ENCODE measurements at places on chromosomes 5 and 9. TPM values are rescaled to one million over a fixed set of nuclear protein-coding genes. Genes with fewer than 3 reads are reported as not detected.

GRCh38 chr5:10235350-10235749 lies 14.3 kb downstream of the ATPSCKMT start:
- H3K4me3 ChIP-seq, result no peak overlapping the region
- no peak overlapping the region for H3K27ac ChIP-seq
- no peak for DNase-seq
- no peaks in the 10 kb centered on the region for H3K27me3 ChIP-seq
- peaks cover 35% of the 10 kb centered on the region for H3K36me3 ChIP-seq

- H3K27ac ChIP-seq, result no peak overlapping the region
- no peaks in the 10 kb centered on the region for H3K27me3 ChIP-seq
- peaks cover 10% of the 10 kb centered on the region for H3K36me3 ChIP-seq
- DNase-seq, result peak; percentile 65
Measured at GRCh38 chr9:129624168-129624759, 1.7 kb upstream of the NTMT1 start.

- no peak for DNase-seq
- no peaks in the 10 kb centered on the region for H3K4me1 ChIP-seq
- H3K36me3 ChIP-seq, result no peaks in the 10 kb centered on the region
- H3K27ac ChIP-seq, result no peak overlapping the region
- H3K27me3 ChIP-seq, result peaks cover 18% of the 10 kb centered on the region
Measured at GRCh38 chr9:70642341-70642740, 227.9 kb upstream of the KLF9 start.

DNA sequence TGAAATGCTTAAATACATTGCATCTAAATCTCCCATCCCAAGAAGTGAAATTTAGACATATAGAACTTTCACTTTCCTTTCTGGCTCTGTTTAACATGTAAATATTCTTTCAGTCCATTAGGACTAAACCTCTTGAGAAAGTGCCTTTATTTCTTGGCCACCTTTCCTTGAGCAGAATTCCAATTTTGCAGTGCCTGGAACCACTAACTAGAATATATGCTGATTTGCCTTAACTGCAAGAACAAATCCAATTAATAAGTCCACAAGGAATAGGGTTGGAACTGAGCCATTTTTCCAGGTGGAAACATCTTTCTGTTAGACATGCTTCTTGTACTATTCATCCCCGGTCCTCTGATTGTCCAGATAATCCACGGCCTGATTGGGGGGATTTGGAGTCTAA lies 478.0 kb downstream of the ENC1 start:
- no peak overlapping the region for H3K27ac ChIP-seq
- H3K27me3 ChIP-seq, result no peaks in the 10 kb centered on the region
- H3K4me3 ChIP-seq, result no peak overlapping the region
- no peak for DNase-seq

DNA sequence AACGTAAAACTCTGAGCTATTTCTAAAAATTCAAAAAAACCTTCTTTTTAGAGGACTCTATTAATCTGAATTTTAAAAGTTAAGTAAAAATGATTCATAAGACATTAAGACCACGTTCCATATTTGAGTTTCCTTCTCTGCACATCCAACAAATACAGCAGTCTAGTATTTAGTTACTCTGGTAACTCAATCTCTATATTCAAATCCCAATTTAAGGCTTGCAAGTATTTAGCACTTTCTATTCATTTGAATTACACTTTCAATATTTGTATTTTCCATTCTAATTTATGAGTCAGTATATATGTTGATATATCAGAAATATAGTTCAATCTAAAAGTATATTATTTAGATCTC lies 17.7 kb downstream of the RFX3 start:
- peak overlapping the region; percentile 71 for H3K4me3 ChIP-seq
- H3K27me3 ChIP-seq, result no peaks in the 10 kb centered on the region
- H3K4me1 ChIP-seq, result peaks cover 11% of the 10 kb centered on the region
- peaks cover 6% of the 10 kb centered on the region for H3K36me3 ChIP-seq
- peak overlapping the region; percentile 89 for H3K27ac ChIP-seq

- H3K36me3 ChIP-seq, result peaks cover 45% of the 10 kb centered on the region
- peak within 1 kb of the TSS; percentile 84 for H3K27ac ChIP-seq
- peaks cover 57% of the 10 kb centered on the region for H3K4me1 ChIP-seq
- peak within 1 kb of the TSS; percentile 80 for H3K4me3 ChIP-seq
- peak; percentile 84 for DNase-seq
- H3K27me3 ChIP-seq, result no peaks in the 10 kb centered on the region
Measured at GRCh38 chr5:178232124-178232919, at the start of gene PHYKPL. PHYKPL (minus strand) TSS chr5:178232802; CDS start chr5:178232550, 252 bp downstream.

DNA sequence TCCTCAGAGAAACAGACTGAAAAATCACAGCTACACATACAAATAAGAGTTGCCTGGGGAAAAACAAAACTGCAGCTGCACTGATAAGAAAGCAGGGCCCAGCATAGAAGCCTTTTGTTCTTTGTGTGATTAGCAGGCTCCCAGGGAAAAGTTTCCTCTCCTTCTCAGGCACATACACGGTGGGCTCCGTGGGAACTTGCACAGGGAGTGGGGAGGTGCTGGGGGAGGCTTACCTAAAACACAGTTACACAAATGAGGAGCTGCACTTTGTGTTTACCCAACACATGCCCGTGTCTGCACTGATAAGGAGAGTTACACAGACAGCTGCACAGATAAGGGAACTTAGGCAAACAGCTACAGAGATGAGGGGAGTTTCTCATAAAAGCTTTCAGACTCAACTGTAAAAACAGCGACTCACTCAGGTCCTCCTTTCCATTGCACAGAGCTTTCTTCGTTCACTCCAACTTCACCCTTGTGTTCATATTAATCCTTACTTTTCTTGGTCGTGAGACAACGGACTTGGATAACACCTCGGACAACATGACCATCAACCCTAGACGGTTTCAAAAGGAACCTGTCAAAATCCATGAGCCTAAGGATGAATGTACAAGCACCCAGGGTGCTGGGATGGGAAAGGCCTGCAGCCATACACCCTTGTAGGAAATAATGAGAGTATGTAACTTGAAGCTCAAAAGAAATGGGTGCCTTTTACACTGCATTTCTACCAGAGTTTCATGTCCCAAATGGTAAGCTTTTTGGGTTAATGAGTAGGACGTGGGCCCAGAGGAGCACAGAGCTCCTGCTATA lies 50.8 kb downstream of the SERINC5 start:
- H3K27me3 ChIP-seq, result no peaks in the 10 kb centered on the region
- no peaks in the 10 kb centered on the region for H3K36me3 ChIP-seq
- H3K27ac ChIP-seq, result no peak overlapping the region
- H3K4me3 ChIP-seq, result no peak overlapping the region
- H3K4me1 ChIP-seq, result no peaks in the 10 kb centered on the region

DNA sequence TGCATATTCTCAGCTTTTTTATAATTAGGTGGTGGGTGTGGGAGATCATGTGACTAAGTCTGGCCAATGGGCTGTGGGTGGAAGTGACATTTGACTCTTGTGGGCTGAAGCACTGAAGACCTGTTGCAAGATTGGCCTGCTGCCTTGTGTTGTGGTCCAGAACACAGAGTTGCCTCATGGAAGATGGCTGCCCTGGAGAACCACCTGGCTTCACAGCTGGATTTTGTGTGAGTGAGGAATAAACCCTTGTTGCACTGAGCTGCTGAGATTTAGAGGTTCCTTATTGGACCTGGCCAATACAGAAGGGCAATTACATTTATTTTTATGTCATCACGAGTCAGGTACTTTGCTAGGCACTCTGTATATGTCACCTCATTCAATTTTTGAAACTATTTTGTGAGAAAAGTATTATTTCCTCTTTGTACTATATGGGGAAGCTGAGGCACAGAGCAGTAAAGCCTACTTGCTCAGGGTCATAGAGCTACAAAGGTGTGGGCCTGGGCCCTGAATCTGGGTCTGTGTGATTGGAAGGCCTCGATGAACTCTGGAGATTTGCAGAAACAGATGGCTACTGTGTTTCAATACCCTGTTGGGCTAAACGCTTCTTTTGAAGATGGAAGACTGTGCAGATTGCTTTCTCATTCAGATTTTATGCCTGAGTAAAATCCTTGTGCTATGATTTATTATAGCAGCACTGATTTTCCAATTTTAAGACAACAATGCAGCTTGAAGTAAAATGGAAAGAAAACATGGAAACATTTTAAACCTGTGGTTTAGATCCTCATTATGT lies 71.2 kb upstream of the TBC1D2 start:
- H3K27me3 ChIP-seq, result no peaks in the 10 kb centered on the region
- no peaks in the 10 kb centered on the region for H3K36me3 ChIP-seq
- no peak overlapping the region for H3K4me3 ChIP-seq
- H3K27ac ChIP-seq, result no peak overlapping the region

GRCh38 chr5:10868956-10869355 lies 107.9 kb upstream of the DAP start:
- peaks cover 61% of the 10 kb centered on the region for H3K27me3 ChIP-seq
- H3K36me3 ChIP-seq, result no peaks in the 10 kb centered on the region
- H3K4me1 ChIP-seq, result no peaks in the 10 kb centered on the region
- no peak overlapping the region for H3K27ac ChIP-seq

DNA sequence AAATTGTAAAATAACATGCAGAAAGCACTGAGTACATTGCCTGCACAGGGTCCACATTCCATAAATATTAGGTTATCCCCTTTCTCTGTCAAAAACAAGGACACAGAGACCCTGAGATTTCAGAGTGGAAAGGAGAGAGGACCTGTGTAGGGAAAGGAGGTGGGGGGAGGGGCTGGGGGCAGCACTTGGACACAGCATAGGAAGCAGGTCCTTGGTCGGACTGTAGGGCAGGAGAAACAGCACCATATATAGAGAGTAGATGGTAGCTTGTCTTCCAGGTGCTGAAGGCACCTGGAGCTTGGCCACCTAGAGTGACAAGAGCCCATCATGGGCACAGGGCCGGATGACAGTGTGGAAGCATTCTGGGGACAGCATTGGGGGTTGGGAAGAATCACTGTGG lies 2.4 kb downstream of the TPM2 start:
- H3K4me1 ChIP-seq, result peaks cover 35% of the 10 kb centered on the region
- H3K27ac ChIP-seq, result no peak overlapping the region
- H3K27me3 ChIP-seq, result no peaks in the 10 kb centered on the region
- peak overlapping the region; percentile 52 for H3K4me3 ChIP-seq

- H3K27ac ChIP-seq, result peak overlapping the region; percentile 81
- H3K27me3 ChIP-seq, result no peaks in the 10 kb centered on the region
- H3K4me3 ChIP-seq, result peak overlapping the region; percentile 65
- DNase-seq, result peak; percentile 24
Measured at GRCh38 chr9:708551-709432, 132.7 kb upstream of the DMRT1 start.

DNA sequence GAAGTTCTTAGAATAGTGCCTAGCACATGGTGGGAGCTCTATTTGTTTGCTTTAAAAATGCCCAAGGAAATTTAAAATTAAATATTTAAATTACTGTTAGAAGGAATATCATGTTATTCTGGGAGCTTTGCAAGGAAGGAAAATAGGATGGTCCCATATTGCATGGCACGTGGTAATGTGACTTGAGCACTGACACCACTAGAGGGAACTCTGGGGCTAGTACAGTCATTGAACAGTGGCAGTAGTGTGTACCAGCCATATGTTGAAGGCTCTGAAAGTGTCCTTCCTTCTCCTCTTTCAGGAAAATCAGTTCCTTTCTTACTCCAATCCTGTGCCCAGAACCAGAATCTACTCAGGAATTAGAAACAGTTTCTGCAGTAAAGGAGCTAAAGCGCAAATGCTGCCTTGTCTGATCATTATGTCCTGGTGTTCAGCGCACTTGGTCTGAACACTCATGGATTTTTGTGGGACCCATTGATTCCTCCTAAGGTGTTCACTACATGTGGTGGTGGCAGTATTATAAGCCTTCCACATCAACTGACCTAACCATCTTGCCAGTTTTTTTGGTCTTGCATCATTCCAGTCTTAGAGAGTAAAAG lies 54.1 kb downstream of the GDA start:
- H3K4me1 ChIP-seq, result no peaks in the 10 kb centered on the region
- no peaks in the 10 kb centered on the region for H3K36me3 ChIP-seq
- peaks cover 20% of the 10 kb centered on the region for H3K27me3 ChIP-seq

- H3K4me3 ChIP-seq, result peak overlapping the region; percentile 95
- H3K27me3 ChIP-seq, result no peaks in the 10 kb centered on the region
- H3K27ac ChIP-seq, result peak overlapping the region; percentile 59
- H3K36me3 ChIP-seq, result peaks cover 4% of the 10 kb centered on the region
Measured at GRCh38 chr5:98770911-98771322, 2.5 kb upstream of the RGMB start.

GRCh38 chr5:180704362-180704761 lies 35.5 kb downstream of the OR2Y1 start:
- H3K27ac ChIP-seq, result no peak overlapping the region
- H3K4me1 ChIP-seq, result no peaks in the 10 kb centered on the region
- DNase-seq, result peak; percentile 47

DNA sequence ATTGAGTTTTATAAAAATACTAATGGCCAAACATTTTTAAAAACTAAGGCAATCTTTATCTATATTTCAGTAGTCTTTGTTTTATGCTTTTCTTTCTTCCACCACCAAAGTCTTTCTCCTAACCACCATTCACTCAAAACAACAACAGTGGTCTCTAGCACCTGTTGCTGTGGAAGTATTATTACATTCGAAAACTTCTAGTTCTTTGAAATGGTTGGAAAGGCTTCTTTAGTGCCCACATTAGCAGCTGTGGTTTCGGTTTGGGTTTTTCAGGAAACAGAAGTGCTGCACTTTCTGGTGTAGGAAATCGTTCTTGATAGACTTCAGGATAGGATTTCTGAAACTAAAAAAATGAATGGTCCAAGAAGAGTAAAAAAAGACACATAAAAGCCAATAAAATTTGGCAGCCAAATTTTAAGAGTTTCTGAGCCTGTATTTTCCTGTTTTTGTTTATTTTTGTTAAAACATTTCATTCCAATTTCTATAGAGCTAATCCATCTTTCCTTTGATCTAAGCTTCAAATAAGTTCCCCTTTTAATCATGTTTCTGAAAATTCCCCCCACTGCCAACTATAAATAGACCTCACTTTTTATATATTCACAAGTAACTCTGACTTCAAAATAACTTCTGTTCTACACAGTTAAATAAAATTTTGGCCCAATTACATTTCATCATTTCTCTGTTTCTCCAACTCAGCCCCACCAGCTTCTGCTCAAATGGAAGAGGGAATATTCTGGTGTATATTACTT lies 102.2 kb downstream of the DEPDC1B start:
- H3K27ac ChIP-seq, result no peak overlapping the region
- peaks cover 6% of the 10 kb centered on the region for H3K36me3 ChIP-seq
- no peaks in the 10 kb centered on the region for H3K27me3 ChIP-seq
- H3K4me1 ChIP-seq, result no peaks in the 10 kb centered on the region
- DNase-seq, result no peak
- no peak overlapping the region for H3K4me3 ChIP-seq

Gene AFAP1L1
- total RNA-seq, result 4.8 TPM

Gene IL7R
- 0.44 TPM for total RNA-seq

Gene TAF1L
- total RNA-seq, result not detected

Gene SPINK4
- total RNA-seq, result not detected

Gene PDE8B
- not detected for total RNA-seq

Gene FOXD4L4
- total RNA-seq, result 1.2 TPM

Gene RANBP17
- 25.8 TPM for total RNA-seq

Data from MCF 10A (cell line).